ENCODE measurements at places on chromosomes 7 and 10.
A peak's percentile ranks its signal among the peaks of the same experiment; 100 is the strongest.

GRCh38 chr7:157658851-157659412, 322.1 kb downstream of the DNAJB6 start:
- no peak for DNase-seq
- no peaks in the 10 kb centered on the region for H3K27me3 ChIP-seq
- H3K36me3 ChIP-seq = no peaks in the 10 kb centered on the region

DNA sequence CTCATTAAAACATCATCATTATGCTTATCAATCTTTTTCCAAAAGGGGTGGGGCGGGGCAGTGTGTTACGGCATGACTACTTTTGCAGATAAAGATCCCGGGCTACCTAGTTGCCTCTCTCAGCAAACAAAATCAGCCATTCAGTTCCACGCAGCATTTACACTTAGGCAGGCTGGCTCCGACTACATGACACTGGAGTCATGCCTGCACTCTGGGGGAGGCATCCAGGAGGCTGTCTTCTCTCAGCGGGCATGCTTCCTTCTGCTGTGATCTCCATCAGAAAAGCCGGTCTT, 193.9 kb upstream of the TCF7L2 start:
- no peaks in the 10 kb centered on the region for H3K36me3 ChIP-seq
- H3K4me3 ChIP-seq = no peak overlapping the region
- H3K27ac ChIP-seq = no peak overlapping the region
- DNase-seq = no peak
- no peaks in the 10 kb centered on the region for H3K4me1 ChIP-seq

- H3K4me1 ChIP-seq = peaks cover 78% of the 10 kb centered on the region
- H3K36me3 ChIP-seq = no peaks in the 10 kb centered on the region
- peak; percentile 82 for DNase-seq
- H3K27me3 ChIP-seq = no peaks in the 10 kb centered on the region
- peak overlapping the region; percentile 83 for H3K27ac ChIP-seq
Measured at GRCh38 chr10:8404721-8405120, 350.2 kb downstream of the GATA3 start.

DNA sequence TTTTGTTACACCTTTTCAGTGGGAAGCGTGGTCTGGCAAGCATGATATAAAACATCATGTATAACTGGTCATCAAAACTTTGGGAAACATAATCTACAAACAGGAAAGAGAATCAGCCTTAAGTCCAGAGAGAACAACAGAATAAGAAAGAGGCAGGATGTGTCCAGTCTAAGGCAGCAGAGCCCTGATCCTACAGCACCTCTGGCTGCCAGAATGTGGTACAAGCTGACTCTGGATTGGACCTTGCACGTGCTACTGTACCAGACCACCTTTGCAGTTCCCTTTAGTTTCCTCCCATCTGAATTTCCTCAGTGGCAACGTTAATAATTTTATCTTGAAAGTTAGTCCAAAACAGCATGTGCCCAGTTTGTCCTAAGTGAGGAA, 824.6 kb upstream of the IGFBP3 start:
- H3K36me3 ChIP-seq = no peaks in the 10 kb centered on the region
- no peak overlapping the region for H3K4me3 ChIP-seq
- no peak for DNase-seq
- H3K27ac ChIP-seq = no peak overlapping the region

DNA sequence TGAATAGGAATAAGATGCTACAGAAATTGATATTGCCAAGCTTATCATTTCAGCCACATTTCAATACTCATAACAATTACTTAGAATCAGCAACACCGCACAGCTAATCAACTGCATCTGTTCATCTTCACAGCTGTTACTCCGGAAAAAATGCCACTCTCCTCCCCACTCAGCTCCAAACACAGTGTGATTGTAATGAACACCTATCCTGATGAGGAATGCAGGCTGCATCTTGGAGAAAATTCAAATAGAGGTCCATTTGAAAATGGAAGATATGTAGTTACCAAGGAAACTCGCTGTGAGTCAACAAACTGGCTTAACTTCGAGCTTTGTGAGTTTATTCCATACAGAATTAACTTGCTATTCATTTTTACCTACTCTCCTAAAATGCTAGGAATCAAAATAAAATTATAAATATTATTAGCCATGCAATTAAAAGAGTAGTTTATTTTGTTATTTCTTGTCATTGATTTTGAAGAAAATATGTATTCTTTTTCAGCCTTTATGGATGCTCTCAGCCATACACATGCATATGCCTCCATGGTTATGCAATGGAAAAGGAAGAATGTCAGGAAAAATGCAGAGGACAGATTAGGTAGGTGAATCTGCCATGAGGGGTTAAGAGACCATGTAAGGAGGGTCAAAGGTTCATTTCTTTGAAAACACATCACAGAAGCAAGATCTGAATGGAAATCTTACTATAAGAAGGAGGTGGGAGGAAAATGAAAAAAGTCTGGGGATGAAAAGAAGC, 267.2 kb downstream of the POM121L12 start:
- no peak overlapping the region for H3K27ac ChIP-seq
- no peaks in the 10 kb centered on the region for H3K36me3 ChIP-seq
- no peak for DNase-seq
- H3K27me3 ChIP-seq = no peaks in the 10 kb centered on the region
- H3K4me3 ChIP-seq = no peak overlapping the region
- H3K4me1 ChIP-seq = no peaks in the 10 kb centered on the region

DNA sequence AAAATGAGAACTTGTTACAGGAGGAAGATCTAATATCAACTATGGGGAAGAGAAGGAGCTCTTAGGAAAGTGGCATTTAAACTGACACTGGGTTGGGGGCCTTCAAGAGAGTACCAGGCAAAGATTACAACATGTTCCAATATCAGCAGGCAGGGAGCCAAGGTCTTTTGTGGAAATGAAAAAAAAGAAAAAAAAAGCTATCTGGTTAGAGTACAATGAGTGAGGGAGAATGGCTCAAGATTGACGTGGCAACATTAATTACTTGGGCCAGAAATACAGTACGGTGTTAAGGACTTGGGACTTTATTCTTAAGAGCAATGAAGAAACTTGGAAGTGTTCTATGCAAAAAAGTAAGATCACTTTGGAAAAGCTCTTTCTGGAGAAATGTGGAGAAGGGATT, 132.3 kb upstream of the CDK1 start:
- H3K27me3 ChIP-seq = peaks cover 2% of the 10 kb centered on the region
- no peaks in the 10 kb centered on the region for H3K4me1 ChIP-seq
- H3K27ac ChIP-seq = no peak overlapping the region
- H3K36me3 ChIP-seq = no peaks in the 10 kb centered on the region
- no peak for DNase-seq
- H3K4me3 ChIP-seq = no peak overlapping the region

GRCh38 chr7:7151285-7151684, 31.1 kb upstream of the C1GALT1 start:
- H3K4me3 ChIP-seq = no peak overlapping the region
- H3K36me3 ChIP-seq = peaks cover 18% of the 10 kb centered on the region
- H3K27ac ChIP-seq = no peak overlapping the region
- peaks cover 17% of the 10 kb centered on the region for H3K4me1 ChIP-seq
- no peak for DNase-seq

DNA sequence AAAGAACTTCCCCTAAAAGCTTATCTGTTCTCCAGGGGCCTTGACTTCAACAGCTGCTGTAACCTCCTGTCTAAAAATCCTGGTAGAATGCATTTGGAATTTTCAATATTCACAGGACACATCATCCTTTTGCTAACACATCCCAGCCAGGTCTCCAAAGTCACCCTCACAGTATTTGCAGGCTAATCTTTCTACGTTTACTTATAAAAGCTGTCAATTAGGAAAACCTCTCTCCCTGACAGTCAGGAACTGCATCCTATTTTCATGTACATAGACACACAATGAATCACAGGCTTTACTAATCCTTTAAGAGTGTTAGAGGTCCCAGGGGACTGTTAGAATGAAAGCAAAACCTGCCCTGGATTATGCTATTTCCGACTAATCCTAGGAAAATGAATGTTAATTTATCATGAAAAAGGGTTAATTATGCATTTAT, 102.2 kb downstream of the GFRA1 start:
- no peak for DNase-seq
- H3K4me3 ChIP-seq = no peak overlapping the region
- no peak overlapping the region for H3K27ac ChIP-seq

DNA sequence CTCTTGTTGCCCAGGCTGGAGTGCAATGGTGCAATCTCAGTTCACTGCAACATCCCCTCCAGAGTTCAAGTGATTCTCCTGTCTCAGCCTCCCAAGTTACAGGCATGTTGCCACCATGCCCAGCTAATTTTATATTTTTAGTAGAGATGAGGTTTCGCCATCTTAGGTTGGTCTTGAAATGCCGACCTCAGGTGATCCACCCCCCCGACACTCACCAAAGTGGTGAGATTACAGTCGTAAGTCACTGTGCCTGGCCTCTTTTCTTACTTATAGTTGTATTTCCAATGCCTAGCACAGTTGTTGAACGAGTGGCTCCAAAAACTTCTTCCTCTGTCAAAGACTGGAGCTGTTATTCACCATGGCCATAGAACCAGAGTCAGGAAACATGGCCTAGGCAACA, 6.7 kb downstream of the RNF216 start:
- H3K4me3 ChIP-seq = no peak overlapping the region
- no peaks in the 10 kb centered on the region for H3K27me3 ChIP-seq
- peaks cover 60% of the 10 kb centered on the region for H3K4me1 ChIP-seq
- H3K27ac ChIP-seq = peak overlapping the region; percentile 39
- H3K36me3 ChIP-seq = peaks cover 40% of the 10 kb centered on the region

Data from activated CD8-positive, alpha-beta T cell treated with anti-CD3 and anti-CD28 coated beads, Interleukin-2, amount 10 ng/mL, durations not matched to agents 7 days and 5 days (primary cell).